Eye (tissue), 1 donor: ENCODE measurements at places on chromosomes 16 and 17.
A peak's percentile ranks its signal among the peaks of the same experiment; 100 is the strongest.

GRCh38 chr16:51134876-51135275 lies 16.2 kb downstream of the SALL1 start:
- DNase-seq, result no peak

GRCh38 chr17:10428781-10429180 lies 7.0 kb upstream of the MYH8 start:
- DNase-seq, result no peak

- peak; percentile 35 for DNase-seq
These were observed 105.0 kb downstream of the ABCC6 start for GRCh38 chr16:16118337-16118736.

DNA sequence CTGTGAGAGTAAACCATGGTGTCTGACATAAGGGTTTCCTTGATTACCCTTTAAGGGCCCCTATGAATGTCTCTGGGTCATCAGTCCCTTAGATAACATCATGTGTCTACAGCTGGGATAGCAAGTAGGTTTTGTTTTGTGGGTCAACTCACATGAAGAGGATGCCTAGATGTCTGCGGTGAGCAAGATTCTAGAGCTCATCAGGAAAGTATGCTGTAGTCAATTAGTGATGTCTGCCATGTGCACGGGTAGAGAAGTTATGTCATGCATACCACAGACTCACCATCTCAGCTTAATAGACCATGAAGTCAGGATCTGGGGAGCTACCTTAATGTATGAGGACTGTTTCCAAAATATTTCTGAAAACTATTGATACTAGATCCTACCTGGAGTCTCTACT lies 57.5 kb downstream of the CDH13 start:
- DNase-seq, result no peak

- peak; percentile 85 for DNase-seq
These were observed 522 bp upstream of the VEZF1 start for GRCh38 chr17:57988301-57989250.
